ENCODE measurements at places on chromosomes 2 and 18. TPM values are rescaled to one million over a fixed set of nuclear protein-coding genes. Genes with fewer than 3 reads are reported as not detected.

DNA sequence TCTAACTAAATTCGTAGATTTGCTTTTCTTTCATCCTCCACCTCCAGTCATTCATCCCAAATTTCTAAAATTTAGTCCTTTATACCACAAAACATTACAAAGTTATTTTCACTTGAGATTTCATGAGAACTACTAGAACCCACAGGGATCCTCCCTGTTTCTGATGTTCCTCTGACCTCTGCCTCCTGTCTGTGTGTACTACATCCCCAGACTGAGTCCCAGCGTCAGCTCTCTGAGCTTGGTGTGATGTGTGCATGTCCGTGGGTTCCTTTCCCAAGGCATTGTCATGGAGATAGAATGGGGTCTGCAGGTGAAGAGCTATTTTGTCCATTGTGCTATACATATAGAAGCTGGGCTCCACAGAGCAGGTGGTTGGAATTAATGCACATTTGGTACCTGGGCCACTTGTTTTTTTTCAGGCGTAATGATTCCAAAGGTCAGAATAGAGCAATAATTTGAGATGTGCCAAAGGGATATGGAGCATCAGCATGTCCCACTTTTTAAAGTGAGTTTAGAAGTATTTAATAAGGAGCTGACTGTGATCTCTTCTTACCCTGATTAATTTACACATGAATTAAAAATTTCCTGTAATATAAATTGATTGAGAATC lies 151.2 kb upstream of the BOD1L2 start:
- no peak for ATAC-seq

- ATAC-seq: no peak
Observed at GRCh38 chr2:224166654-224167053, 127.6 kb upstream of the SERPINE2 start.

DNA sequence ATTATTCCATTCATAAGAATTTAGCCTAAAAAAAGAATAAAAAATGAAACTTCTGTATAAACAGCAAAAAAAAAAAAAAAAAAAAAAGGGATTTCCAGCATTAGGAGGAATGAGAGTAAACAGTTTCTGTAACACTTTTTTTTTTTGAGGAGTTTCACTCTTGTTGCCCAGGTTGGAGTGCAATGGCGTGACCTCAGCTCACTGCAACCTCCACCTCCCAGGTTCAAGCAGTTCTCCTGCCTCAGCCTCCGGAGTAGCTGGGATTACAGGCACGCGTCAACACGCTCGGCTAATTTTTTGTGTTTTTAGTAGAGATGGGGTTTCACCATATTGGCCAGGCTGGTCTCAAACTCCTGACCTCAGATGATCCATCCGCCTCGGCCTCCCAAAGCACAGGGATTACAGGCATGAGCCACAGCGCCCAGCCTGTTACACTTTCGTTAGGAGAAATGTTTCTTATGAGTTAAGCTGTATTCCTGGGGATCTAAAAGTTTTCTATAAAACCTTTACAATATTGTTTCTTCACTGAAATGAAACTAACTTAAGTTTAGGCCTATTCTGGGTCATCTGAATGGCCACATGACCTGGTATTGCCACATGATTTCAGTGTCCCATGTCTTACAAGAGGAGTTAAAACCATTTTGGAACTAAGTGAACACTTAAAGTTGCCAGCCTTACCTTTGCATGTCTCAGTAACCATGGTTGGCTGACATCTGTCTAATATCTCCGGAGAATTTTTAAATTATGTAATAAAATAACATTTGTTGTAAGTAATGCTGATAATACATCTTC lies 17.5 kb downstream of the SMAD2 start:
- no peak for ATAC-seq

DNA sequence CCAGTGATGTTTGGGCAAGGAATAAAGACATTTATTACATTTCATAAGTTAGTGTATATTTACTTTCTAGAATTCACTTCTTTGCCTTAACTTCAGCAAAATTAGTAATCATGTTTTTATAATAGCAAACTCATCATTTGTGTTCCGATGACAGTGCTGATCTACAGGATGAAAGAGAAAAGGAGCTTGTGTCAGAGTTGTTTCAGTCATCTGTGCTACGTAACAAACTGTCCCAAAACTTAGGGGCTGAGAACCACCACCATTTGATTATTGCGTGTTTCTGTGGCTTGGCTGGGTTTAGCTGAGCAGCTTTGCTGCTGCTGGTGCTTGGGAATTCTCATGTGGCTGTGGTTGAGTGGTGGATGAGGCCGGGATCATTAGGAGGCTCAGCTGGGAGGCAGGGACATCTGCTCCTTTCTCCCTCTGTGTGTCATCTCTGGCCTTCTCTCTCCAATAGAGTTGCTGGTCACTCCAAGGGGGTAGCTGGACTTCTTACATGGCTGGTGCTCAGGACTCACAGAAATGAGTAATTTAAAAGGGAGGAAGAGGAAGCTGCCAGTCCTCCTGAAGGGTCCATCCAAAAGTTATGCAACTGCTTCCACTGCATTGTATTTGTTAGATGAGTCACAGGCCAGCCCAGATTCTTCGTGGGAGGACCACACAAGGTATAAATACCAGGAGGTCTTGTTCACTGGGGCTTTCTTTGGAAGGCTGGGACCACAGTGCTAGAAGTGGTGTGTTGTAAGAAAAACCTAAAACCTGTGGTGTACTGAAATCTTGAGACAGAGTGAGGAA lies 43.4 kb upstream of the HAAO start:
- ATAC-seq: peak; percentile 80

Gene NOSTRIN
- 3.6 TPM for total RNA-seq

Gene PELI1
- 55.0 TPM for total RNA-seq

GRCh38 chr2:72788756-72789155 lies 37.1 kb downstream of the EXOC6B start:
- peak; percentile 80 for ATAC-seq

Gene RNU2-63P
- total RNA-seq: 5.2 TPM

Gene ZBTB7C
- total RNA-seq: 28.8 TPM

Gene TEX44
- total RNA-seq: not detected

Gene LAMA1
- 5.5 TPM for total RNA-seq

- no peak for ATAC-seq
Observed at GRCh38 chr2:198311020-198311419, 506.6 kb downstream of the PLCL1 start.

Gene GRHL1
- total RNA-seq: 123 TPM

DNA sequence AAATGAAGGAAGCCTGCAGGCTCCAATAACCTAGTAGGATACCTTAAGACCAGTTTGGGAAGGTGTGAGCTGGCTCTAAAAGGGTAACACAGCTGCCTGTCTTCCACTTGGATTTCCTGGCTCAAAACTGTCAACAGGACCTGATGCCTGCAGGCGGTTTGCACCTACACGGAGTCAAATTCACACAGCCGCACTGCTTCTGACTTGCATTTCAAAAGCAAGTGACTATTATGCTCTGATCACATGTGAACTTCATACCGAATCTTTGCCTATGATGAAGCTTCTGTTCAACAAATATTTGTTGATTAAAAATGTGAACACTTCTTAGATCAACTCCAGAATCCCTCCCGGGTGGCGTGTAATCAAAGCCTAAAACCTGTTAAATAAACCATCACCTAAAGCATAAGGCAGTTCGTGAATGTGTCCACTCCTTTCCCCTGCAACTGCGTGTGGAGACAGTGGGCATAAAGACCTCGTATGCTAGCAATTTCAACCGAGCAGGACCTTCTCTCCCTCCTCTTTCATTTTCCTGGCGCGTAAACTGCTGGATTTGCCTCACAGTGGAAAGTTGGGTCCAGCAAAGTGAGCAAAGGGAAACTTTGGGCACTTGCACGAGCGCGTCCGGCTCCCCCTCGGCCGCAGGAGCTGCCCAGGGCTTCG lies 784 bp downstream of the CRACDL start:
- peak; percentile 35 for ATAC-seq

DNA sequence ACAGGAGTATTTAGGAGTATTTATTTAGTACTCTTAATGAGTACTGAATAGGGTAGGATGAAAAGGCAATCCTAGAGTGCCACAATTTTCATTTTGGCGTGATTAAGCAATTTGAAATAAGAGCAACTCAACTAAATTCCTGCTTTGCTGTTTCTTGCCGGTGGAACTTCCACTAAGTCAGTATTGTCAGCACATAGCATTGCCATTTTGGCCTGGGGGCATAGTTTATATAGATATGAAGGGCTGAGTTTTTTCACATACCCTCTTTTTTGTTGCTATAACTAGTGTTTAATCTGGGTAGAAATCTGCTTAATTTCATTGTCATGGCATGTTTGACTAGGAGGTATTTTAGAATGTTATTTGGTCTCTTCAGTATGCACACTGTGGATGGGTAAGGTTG lies 1.9 kb downstream of the GTF2A1L start:
- no peak for ATAC-seq

Gene CPO
- not detected for total RNA-seq

DNA sequence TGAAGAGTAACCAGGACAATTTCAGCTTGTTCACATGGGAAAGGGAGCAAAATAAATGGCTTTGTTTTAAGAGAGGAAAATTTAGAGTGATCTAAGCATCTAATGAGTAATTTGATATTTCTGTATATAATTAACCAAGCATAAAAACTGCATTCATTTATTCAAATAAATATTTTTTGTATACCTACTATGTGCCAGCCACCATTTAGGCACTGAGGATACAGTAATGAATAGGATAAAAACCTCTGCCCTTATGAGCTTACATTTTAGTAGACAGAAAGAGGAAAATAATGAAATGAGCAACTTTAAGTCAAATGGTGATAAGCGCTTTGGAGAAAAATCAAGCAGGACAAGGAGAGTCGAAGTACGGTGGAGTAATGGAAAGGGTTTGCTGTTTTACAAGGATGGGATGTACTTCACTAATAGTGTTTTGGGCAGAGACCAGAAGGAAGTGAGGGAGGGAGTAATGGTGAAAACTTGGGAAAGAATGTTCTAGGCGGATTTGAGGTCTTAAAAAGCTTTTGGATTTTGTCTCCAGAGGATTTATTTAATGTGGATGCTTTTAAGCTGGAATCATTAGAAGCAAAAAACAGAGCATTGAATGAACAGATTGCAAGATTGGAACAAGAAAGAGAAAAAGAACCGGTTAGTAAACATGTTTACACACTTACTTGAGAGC lies 17.4 kb downstream of the NDC80 start:
- ATAC-seq: no peak

DNA sequence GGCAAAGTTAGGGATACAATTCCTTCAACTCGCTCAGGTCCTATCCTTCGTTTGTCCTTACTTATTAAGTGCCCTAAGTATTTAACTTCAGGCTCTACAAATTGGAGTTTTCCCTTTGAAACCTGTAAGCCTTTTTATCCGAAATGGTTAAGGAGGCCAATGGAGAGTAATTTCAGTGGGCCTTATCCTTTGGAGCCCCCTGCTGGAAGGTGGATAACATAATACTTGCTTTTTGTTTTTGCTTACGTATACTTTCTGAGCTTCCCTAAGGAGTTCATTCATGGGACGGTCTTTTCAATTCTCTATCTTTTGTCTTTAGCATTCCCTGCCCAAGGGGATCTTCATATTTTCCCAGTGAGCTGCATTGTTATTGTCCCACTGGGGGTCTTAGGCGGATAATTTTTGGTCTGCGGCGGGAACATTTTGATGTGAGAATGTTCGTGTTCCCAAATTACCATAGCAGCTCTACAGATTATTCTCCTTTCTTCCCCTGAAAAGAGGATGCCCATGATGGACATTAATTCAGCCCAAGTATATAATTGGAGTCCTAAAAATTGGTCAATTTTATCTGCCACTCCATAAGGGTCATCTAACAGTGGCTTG lies 34.4 kb upstream of the TRAPPC8 start:
- ATAC-seq: peak; percentile 31

Gene FAM124B
- 0.36 TPM for total RNA-seq

DNA sequence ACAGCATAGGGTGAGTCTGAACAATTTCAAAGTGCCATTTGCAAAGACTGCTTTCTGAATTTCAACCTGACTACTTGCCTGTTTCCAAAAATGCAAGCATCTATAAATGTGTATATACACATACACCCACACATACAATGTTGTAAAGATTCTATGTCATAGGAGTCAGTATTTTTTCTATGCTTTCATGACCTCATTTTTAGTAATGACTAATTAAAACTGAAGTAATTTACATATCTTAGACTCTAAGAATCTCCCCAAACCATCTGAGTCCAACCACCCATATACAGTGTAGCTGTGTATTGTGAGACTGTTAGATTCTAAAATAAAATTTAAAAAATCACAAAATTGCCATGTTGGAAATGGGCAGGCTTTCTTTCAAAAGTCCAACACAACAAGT lies 162.0 kb upstream of the STK17B start:
- no peak for ATAC-seq

GRCh38 chr2:100929147-100929546 lies 72.9 kb upstream of the RPL31 start:
- ATAC-seq: no peak

Gene SERPINB3
- total RNA-seq: 879 TPM

Gene SLC4A3
- total RNA-seq: 3.0 TPM

GRCh38 chr2:133390156-133390555 lies 178.1 kb downstream of the NCKAP5 start:
- peak; percentile 79 for ATAC-seq

Gene SCG2
- total RNA-seq: 0.12 TPM

DNA sequence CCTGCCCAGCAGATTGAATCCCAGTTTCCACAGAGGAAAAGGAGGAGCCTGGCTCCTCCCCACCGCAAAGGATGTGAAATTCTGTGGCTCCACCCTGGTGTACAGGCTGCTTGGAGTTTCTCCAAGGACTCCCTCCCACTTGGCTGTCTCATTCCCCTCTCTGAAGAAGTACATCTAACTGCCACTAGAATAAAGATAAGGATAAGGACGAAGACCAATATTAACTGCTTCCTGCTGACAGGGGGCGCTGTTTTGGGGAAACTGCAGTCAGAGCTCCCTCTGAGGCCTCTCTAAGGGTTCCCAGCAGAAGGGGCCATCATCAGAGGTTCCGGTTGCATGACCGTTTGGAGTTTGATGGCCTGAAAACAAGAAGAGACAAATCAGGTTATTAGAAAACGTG lies 790.9 kb downstream of the CPS1 start:
- ATAC-seq: no peak

Gene CELF4
- total RNA-seq: not detected

Gene RASGRP3
- 4.3 TPM for total RNA-seq

DNA sequence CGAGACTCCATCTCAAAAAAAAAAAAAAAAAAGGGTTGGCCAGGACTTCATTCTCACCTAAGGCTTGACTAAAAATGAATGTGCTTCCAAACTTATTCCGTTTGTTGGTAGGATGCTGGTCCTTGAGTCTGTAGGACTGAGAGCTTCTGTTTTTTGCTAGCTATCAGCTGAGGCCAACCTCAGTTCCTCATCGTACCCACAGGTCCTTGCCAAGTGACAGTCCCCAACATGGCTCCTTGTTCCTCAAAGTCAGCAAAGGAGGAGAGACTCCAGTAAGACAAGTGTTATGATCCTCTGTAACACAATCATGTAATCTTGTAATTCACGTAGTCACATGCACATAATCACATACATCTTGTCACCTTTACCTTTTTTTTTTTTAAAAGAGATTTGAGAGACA lies 37.0 kb downstream of the HAUS1 start:
- ATAC-seq: no peak

DNA sequence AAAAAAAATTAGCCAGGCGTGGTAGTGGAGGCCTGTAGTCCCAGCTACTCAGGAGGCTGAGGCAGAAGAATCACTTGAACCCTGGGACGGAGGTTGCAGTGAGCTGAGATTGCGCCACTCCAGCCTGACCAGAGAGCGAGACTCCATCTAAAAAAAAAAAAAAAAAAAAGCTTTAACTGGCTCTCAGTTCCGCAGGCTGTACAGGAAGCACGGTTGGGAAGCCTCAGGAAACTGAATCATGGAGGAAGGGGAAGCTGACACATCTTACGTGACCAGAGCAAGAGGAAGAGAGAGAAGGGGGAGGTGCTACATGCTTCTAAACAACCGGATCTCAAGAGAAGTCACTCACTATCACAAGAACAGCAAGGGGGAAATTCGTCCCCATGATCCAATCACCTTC lies 505.6 kb upstream of the SLC8A1 start:
- ATAC-seq: no peak

- ATAC-seq: no peak
Observed at GRCh38 chr2:125185691-125186270, 1160.7 kb downstream of the CNTNAP5 start.
